CD4-positive, alpha-beta T cell treated with Interleukin-4 for 4 hours (primary cell): ENCODE measurements at places on chromosomes 13 and 19.

DNA sequence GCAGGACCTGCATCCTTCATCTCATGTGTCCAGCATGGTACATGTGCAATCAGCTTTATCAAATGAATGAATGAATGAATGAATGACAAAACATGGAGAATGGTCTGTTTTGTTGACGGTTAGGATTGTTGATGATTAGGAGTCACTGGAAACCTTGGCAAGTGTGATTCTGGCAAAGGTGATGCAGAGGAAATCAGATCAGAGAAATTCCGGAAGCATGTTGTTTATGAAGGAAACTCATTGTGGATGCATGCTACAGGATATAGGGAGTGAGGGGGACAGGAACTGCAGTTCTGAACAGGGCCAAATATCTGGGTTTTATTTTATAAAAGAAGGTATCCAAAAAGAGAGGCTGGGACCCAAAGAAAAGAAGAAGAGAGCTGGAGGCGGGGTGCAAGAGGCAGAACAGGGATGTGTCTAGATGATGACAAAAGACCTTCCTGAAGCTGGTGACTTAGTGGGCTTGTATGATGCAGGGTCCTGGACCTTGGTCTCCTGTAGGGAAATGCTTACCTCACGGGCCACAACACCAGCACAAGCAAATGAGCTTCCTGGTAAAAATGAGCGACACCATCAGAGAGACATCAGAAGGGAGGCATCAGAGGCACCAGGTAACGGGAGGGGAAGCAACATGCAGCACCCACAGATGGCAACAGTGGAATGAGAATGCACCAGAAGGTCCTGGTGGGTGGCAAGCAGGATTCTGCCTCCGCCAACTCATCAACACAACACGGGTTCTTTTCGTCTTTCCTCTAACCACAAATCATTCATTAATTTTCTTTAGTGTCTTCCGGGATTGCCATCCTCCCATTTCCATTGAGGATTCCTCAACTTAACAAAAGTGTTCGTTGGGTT, 159.6 kb downstream of the FOXO1 start:
- no peak for DNase-seq

DNA sequence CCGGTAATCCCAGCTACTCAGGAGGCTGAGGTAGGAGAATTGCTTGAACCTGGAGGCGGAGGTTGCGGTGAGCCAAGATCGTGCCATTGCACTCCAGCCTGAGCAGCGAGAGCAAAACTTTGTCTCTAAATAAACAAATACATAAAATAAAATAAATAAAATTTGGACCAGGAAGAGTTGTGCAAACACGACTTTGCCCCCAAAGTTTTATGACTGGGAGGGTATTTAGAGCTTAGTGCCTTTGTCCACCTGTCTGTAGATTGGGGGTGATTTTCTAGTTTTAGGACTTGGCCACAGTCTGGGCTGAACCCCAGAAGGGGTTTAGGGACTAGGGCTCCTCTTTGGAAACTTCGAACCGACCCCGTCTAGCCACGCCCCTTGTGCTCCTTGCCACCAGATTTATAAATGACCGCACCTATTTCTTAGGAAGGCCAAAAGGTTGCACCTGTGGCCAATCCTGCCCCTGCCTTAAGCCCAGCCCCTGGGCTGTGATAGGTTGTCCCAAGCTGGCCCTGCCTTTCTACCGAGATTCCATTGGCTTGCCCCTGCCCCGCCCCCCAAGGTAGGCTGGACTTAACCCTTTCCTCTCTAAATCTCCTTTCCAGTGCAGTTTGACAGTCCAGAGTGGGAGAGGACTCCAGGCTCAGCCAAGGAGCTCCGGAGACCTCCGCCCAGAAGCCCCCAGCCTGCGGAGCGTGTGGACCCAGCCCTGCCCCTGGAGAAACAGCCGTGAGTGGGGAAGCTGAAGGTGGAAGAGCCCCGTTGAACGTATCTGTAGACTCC, 5.3 kb downstream of the SHD start:
- no peak for DNase-seq

DNA sequence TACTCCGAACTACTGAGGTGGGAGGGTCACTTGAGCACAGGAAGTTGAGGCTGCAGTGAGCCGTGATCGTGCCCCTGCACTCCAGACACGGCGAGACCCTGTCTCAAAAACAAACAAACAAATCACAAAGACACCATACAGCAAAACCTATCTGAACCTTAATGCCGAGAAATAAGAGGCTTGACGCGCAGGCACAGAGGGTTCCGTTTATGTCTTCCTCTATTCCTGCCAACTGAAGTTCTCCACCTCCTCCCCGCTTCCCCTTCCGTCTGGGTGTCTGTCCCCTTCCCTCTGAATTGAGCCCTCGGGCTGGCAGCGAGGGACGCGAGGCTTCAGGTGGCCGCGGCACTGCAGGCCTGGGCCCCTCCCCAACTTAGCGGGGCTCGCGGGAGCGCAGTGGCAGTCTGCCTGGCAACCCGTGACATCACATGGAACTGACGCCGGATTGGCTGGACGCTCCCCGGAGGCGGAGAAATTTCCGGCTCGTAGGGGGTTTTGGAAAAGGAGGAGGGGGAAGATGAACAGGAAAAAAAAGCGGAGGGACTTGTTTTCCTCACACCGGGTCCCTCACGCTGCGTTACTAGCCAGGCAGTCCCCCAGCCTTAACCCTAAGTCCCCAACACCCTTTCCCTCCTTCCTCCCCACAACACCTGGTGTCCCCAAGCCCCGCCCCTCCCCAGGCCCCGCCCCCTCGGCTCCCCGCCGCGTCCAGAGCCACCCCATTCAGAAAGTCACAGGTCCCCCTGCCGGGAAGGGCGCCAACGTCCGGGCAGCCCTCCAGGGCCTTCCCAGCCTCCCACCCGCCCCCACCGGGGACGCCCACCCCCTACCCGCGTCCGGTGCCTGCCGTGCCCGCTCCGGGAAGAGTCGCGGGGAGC, 1.1 kb upstream of the MYBPC2 start:
- DNase-seq = peak; percentile 79

GRCh38 chr13:26200811-26201210, 21.3 kb downstream of the RNF6 start:
- no peak for DNase-seq
